ENCODE measurements at places on chromosomes 7 and 10.

GRCh38 chr10:11874568-11875493 lies 51.7 kb downstream of the PROSER2 start:
- no peak for DNase-seq

DNA sequence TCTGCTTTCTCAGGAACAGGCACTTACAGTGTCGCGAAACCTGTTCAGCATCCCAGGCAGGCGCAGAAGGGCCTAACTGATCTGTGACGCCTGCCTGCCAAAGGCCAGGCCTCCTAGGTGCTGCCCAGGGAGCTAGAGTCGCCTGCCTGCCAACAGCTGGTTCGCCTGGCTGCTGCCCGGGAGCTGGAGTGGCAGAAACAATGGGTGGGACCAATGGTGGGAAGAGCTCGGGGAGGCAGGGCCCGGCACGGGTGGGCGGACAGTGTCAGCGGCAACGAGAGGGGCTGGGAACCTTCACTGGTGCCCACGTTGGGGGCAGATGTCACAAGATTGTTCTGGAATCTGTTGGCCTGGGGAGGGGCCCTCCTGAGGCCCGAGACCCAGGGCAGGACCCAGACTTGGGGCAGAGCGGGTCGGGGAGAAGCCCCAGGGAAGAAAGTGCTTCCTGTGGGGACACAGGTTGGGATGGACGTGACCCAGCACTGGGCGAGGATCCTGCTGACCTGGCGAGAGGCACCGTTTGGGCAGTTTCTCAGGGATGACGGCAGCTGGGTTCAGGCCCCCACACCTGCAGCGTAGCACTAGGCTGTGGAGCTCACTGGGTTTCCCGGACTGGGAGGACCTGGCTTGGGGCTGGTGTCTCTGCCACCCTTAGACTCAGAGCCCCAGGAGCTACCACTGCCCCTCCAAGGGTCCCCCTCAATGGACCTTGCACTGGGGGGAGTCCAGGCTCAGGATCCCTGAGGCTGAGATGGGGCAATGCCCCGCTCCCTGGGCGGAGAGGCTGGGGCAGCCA lies 181.8 kb downstream of the ELFN1 start:
- no peak for DNase-seq

DNA sequence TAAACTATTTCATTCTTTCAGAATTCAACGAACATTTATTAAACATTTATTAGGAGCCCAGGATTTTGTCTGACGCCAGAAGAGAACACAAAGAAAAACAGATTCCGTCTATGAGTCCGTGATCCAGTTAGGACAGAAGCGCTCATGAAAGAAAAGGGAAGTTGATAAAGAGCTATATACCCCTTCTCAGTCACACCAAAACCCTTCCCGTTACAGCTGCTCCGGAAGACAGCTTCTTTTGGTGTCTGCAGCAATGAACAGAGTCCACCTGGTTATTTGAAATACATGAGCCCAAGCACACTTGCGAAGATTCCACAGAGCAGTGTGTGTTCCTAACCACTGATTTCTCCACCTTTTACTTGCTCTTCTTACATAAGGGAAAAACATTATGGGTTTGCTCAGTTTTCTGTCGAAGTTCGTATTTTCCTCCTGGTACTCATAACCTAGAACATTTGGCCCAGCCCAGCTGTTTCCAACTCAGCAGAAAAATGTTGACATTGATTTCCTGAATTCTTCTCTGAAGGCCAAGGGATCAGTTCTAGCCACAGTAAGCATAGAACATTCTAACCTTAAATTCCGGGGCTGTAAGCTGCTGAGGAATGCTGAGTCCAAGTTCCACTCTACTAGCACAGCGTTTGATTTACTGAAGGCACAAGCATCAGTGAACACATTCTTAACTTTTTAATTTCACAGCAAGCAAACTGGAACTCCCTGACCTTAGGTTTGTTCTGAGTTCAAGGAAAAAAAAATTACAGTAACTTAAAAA lies 206.5 kb downstream of the SORCS1 start:
- DNase-seq = no peak

DNA sequence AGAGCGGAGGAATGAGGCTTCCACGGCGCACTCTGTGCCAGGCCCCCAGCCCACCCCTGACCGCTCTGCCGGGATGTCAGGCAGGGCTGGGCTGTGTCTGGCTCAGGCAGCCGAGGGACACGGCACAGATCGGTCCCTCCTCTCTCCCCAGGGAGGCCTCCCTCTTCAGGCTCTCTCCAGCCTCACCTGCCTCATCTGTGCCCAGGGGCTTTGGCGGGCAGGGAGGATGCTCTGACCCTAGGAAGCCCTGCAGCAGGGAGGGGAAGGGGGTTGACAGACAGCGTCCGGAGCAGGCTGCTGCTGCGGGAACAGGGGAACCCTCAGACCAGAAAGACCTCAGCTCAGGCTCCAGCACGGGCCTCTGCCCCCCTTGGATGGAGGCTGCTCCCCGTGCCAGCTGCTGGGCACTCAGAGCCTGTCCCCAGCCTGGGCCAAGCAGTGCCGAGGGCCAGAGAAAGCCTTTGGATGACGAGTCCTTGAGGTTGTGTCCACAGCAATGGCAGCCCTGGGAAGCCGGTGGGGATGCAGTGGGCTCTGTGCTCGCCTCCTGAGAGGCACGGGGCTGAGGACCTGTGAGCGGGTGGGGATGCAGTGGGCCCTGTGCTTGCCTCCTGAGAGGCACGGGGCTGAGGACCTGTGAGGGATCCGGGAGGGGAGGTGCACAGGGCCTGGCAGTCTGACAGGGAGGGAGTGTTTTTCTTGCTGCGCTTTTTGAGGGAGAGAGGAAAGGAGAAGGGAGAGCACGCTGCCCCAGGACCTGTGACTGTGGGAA lies 66.9 kb downstream of the FOXL3 start:
- no peak for DNase-seq

GRCh38 chr7:37287131-37287855 lies 161.4 kb downstream of the ELMO1 start:
- no peak for DNase-seq

GRCh38 chr10:64385355-64385754 lies 864.2 kb downstream of the REEP3 start:
- DNase-seq = no peak

DNA sequence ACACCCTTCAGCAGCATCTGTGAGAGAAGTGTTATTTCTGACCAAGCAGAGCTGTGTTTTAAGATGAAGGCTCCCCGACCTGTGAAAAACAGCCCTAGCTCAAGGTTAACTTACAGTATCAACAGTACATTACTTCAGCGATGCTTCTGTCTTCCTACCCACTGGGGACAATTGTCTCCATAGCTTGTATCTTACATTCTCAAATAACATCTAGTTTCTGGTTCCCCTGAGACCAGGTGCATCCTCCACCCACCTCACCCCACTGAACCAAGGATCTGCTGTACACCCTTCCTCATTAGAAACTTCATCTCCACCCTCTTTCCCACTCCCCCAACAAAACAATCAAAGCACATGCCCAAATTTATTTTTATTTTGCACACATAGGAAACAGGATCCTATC lies 102.0 kb downstream of the VOPP1 start:
- DNase-seq = no peak

DNA sequence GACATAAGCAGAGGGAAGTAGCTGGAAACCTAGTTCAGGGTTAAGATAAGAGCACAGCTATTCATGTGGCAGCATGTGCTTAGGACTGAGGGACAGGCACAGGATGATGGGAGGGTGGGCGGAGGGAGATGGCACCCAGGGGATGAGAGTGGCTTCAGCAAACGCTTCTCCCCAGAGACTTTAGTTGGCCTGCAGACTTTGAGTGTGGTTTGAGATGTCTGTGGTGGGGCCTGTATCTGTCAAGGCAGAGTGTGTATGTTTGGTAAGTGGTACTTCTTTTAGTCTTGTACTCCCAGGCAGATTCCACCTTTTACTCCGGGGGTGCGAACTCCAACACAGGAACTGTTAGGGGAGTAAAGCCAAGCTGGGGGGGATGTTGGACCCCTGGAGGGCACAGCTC lies 88.9 kb downstream of the WDFY4 start:
- DNase-seq = no peak

- no peak for DNase-seq
Measured at GRCh38 chr7:26853788-26854393, 10.5 kb downstream of the SKAP2 start.

GRCh38 chr7:107125475-107125874 lies 43.3 kb upstream of the HBP1 start:
- no peak for DNase-seq

- no peak for DNase-seq
Measured at GRCh38 chr10:1476455-1476803, 260.9 kb downstream of the ADARB2 start.

DNA sequence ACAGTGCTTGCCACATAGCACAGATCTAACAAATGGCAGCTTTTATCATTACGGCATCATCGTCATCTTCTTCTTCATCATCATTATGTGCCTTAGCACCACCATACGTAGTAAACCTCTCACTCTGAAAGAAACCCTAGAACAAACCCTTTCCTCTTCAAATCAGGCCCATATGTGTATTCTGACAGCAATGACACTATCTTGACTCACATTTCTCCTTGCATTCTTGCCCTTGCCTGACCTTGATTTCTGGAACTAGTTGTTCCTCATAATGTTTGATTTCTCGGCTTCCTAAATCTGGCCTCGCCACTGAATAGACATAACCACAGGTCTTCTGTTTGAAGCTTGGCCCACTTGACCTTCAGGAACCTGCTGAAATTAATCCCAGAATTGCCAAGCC lies 115.3 kb downstream of the DGKI start:
- no peak for DNase-seq

GRCh38 chr10:4131407-4132215 lies 346.6 kb upstream of the KLF6 start:
- DNase-seq = no peak

GRCh38 chr10:97279121-97279815 lies 13.2 kb downstream of the ARHGAP19 start:
- no peak for DNase-seq

DNA sequence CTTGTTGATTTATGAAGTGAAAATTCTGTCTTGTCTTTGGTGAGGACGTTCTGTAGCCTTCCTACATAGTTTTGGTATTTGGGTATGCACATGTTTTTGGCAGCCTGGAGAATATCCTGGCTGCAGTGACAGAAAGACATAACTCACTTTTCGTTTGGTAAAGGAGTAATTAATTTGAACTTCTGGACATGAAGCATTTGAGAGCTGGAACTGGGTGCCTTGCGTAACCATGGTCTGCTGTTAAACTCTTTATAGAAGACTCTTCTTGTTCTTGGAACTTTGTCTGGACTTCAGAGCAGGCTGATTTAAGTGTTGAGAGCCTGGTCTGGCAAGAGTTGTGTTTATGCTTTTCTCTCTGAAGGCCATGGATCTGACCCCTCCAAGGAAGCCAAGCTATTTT lies 231.3 kb downstream of the LRMDA start:
- no peak for DNase-seq

DNA sequence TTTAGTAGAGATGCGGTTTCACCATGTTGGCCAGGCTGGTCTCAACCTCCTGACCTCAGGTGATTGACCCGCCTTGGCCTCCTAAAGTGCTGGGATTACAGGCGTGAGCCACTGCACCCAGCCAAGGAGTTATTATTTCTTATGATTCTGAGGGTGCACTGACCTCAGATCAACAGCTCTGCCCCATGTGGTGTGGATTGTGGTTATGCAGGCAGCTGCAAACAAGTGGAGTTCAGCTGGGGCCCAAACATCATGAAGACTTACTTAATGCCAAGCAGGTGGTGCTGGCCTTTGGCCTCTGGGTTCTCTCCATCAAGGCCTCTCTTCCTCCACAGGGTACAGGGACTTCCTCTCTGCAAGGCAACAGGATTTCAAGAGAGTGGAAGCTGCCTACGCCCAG lies 45.1 kb upstream of the OPTN start:
- no peak for DNase-seq

GRCh38 chr7:128104108-128104742 lies 73.0 kb upstream of the LRRC4 start:
- DNase-seq = no peak

DNA sequence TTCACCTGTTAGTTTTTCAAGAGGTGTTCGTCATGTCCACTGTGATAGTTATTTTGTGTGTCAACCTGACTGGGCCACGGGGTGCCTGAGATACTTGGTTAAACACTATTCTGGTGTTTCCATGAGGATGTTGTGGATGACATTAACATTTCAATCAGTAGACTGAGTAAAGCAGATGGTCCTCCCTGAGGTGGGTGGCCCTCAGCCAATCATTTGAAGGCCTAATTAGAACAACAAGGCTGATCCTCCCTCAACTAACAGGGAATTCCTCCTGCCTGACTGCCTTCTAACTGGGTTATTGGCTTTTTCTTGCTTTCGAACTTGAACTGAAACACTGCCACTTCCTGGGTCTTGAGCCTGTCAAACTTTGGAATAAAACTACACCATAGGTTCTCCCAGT lies 75.8 kb downstream of the ENO4 start:
- DNase-seq = no peak

- DNase-seq = no peak
Measured at GRCh38 chr7:150450491-150451001, at the start of gene GIMAP8. TSS of gene GIMAP8 (plus strand) at chr7:150450630. CDS start at chr7:150466699, 16,069 bp downstream.

DNA sequence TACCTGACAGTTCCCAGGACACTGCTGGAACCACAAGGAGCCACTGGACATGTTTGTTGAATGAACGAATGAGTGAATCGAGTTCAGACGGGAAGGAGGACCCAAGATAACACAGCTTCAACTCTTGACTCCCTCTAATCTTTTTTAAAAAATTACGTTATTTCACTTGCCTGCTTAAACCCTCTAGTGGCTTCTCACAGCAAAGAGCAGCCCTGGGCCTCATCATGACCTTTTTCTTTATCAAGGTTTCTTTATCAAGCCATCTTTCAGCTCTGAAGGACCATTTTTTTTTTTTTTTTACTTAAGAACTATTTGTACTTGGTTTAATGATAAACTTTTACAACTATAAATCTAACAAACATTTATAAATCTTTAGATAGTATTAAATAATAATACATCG lies 110.6 kb downstream of the TAX1BP1 start:
- no peak for DNase-seq

GRCh38 chr10:32972929-32973328 lies 14.9 kb upstream of the ITGB1 start:
- no peak for DNase-seq

- no peak for DNase-seq
Measured at GRCh38 chr10:80694930-80695329, 157.2 kb downstream of the SH2D4B start.

DNA sequence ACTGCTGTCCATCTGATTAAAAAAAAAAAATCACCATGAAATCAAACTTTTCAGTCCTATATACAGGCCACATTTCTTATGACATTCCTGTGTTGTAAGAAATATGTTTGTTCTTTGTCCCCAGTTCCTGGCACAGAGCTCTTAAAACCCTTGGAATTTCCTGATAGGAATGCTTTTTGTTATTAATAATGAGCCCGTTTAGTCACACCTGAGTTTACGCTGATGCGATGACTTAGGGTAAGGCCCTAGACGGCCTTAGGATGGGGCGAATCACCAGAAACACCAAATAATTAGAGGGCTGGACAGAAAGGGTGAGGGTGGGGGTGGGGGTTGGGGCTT lies 17.5 kb downstream of the TSPAN15 start:
- no peak for DNase-seq
